ENCODE measurements at places on chromosomes 1 and 21.

DNA sequence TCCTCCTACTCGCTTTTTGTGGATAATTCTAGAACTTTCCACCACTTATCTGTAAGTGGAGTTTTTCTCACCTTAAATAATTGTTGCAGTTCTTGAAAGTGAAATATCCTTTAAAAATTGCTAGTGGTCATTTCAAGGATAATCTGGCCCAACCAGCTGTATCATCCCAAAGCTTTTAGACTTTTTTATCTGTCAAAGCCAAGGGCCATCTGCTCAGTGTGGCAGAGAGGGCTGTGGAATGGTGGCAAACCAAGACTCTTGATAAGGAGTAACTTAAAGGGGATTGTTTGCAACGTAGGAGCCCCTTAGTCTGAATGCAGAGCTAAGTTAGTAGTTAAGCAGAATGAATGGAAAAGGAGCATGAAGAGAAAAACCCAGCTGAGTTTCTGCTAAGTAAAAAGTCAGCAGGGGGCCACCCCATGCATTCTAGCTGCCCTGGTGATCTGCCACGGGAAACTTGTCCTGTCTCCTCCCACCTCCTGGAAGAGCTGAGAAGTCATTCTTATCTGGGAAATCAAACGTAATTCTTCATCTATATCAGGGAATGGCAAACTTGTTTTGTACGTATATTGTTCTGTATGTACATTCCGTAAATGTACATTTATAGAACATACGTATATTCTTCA is 169.3 kb downstream of the PRDM2 start:
- no peak for DNase-seq

- DNase-seq = no peak
These were observed 4.5 kb upstream of the NFASC start for GRCh38 chr1:204866051-204866596.

- no peak for DNase-seq
These were observed 12.0 kb downstream of the PGLYRP4 start for GRCh38 chr1:153336650-153337049.

- no peak for DNase-seq
These were observed 33.7 kb downstream of the IER5 start for GRCh38 chr1:181122222-181122621.

DNA sequence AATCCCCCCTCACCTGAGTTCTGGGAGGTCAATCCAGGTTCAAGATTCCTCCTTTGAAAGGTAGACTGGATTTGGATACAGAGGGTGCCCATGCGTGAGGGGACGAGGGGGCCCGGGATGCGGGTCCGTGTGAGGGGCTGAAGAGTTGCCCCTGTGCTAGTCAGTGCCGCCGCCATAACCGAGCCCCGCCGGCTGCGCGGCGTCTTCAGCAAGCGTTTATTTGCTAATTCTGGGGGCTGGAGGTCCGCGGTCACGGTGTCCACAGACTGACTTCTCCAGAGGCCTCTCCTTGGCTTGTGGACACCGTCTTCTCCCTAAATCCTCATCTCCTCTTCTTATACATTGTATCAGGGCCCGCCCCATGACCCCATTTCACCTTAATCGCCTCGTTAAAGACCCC is 20.9 kb upstream of the SAMD11 start:
- no peak for DNase-seq

DNA sequence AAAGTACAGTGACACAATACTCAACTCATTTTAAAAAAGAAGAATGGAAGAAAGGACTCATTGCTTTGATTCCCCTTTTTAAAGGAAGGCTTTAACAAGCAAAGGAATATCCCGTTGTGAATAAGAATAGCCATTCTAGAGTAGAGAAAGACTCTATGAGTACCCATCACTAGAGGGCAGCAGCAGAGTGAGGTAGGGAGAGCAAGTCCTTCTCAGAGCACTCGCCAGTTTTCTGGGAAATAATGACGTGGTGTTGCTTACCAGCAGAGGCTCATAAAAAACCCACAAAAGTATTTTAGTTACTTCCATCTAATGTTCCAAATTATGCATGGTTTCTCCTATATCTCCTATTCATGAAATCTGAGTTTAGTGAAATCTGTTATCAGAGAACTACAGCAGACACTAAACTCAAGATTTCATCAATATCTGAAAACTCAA is 74.6 kb downstream of the USP24 start:
- DNase-seq = peak; percentile 83

GRCh38 chr1:114588196-114588689 is 6.8 kb upstream of the BCAS2 start:
- DNase-seq = no peak

DNA sequence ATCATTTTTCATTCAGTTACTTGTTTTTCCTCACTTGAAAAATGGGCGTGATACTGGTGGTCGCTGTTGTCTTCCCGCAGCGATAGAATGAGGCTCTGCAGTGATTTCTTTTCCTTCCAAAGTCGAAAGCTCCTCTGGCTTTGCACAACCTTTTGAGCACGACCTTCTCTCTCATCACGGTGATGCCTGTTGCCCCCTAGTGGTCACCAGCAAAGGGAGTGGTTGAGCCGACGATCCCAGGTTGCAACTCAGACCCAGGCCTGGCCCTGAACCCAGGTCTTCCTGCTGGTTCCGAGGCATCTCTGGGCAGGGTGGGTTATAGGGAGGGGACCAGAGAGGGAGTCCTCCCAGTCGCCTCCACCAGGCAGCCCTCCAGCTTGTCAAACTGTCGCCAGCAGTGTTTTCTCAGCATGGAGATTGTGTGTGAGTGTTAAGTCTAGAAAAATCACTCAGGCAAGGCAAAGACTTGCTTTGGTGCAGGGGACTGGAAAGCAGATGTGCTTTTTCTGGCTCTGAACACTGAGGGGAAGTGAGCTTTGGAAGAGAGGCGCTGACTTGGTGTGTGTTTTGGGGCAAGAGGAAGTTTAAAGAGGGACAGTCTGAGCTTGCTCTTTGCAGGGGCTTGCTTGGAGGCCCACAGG is 285.3 kb downstream of the CAMTA1 start:
- peak; percentile 50 for DNase-seq

- DNase-seq = no peak
These were observed 119.4 kb downstream of the PRDM16 start for GRCh38 chr1:3188150-3188971.

DNA sequence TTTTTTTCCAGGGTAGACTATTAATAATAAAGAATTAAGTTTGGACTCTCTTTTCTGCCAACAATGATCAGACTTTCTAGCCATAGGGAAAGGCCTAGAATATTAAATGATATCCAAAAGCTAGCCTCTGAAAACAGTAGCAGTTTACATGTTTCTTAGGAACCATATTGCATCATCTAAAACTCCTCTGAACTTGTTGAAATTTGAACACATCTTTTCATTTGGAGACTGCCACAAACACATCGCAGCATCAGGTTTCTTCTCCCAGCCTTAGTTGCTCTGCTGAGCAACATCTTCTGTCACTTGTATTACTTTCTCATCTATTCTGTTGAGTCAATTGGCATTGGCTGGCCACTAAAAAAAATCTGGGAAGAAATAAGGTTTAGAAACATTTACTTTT is 63.2 kb upstream of the GNG4 start:
- DNase-seq = no peak

GRCh38 chr1:18415448-18416027 is 65.2 kb upstream of the KLHDC7A start:
- DNase-seq = no peak

GRCh38 chr1:119735217-119735616 is 23.5 kb downstream of the PHGDH start:
- DNase-seq = no peak

GRCh38 chr1:183593356-183593755 is 3.1 kb upstream of the NCF2 start:
- DNase-seq = no peak

DNA sequence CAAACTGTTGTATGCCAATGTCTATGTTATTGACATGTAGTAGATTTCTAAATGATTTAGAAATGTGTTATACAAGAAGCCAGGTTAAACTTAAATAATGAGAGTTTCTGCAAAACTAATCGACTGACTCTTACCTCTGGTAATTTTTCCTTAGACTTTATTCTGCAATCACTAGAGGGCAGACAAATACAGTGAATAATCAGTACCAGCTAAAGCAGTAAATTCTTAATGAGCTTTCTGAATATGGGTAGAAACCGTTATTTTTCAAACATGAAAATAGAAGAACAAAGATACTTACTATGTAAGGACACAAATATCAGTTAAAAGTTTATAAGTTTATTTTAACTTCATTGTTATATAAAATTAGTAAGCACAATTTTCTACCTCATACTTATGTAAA is 97.9 kb upstream of the RGS1 start:
- no peak for DNase-seq

GRCh38 chr1:15426492-15427279 is 11.6 kb upstream of the CTRC start:
- no peak for DNase-seq

GRCh38 chr1:195664628-195665027 is 943.6 kb downstream of the KCNT2 start:
- no peak for DNase-seq

DNA sequence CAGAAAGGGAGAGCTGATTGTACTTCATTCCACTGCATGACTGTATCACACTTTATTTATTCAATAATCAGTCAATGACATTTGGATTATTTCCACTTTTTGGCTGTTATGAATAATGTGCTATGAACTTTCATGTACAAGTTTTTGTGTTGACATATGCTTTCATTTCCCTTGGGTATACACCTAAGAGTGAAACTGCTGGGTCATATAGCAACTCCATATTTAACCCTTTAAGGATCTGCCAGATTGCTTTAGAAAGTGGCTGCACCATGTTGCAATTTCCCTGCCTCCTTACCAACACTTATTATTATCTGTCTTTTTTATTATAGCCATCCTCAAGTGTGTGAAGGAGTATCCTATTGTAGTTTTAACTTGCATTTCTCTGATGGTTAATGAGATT is 108.8 kb upstream of the KCNK1 start:
- no peak for DNase-seq

DNA sequence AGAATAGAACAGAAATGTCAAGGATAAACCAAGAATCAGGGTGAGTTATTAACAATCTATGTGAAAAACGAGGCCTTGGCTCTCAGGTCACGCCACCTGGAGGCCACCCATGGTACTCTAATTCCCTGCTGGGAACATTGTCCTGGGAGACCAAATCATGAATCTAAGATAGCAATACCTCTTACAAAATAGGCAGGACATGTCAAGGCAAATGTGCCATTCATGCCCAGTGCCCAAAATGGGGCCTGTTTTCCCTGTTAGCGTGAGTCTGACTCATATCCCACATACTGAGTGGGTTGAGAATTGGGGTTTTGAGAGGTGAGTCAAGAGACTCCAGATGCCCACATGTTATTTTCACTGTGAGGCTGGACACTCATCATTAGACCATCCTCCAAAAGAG is 380.8 kb downstream of the HHIPL2 start:
- no peak for DNase-seq

DNA sequence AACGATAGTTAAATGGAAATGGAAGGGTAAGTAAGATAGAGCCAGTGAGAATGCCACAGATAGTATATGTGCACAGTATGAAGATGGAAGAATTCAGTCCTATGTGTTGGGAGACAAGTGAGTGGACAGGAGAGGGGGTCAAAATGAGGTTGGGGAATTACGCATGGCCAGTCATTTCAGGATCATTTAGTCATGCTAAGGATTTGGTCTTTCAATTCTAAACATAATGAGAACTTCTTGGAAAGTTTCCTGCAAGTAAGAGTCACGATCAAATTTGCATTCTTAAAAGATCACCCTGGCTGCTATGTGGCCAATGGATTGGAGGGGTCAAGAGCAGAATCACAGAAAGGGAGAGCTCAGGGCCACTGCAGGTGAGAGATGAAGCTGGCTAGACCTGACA is 64.0 kb upstream of the KCNK2 start:
- DNase-seq = no peak

DNA sequence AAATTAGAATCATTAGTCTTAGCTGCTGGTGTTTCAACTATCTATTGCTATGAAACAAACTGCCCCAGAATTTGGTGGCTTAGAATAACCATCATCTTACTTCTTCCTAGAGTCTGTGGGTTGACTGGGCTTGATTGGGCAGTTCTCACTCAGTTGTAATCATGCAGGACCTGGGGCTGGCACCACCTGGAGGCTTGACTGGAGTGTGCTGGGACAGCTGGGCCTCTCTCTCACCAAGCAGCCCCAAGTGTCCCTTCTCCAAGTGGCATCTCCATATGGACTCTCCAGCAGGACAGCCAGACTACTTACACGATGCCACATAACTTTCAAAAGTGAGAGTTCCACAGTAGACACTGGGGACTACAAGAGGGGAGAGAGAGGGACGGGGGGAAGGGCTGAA is 140.3 kb upstream of the ATP1B1 start:
- DNase-seq = no peak

GRCh38 chr1:5720936-5721335 is 271.3 kb downstream of the NPHP4 start:
- no peak for DNase-seq

DNA sequence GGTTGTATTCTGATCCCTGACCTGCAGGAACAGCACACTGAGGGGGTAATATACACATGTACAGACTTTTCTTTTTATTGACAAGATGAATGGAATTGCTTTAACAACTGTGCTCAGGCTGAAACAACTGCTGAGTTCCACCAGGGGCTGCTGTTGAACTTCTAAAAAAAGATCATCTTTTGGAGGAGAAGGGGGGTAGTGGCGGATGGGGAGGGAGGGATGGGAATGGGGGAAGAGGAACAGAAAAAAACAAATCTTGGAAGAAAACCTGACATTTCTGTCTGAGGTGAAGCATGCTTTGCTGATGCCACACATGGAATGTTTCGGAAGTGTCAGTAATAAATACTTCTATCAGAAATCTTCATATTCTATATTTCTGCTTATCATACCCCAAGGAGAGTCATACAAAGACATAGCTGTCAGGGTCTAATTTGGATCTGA is 75.0 kb downstream of the RWDD3 start:
- DNase-seq = peak; percentile 64

GRCh38 chr1:185694081-185694480 is 40.1 kb upstream of the HMCN1 start:
- no peak for DNase-seq

- DNase-seq = no peak
These were observed 171.1 kb downstream of the DAB1 start for GRCh38 chr1:57252597-57253294.

DNA sequence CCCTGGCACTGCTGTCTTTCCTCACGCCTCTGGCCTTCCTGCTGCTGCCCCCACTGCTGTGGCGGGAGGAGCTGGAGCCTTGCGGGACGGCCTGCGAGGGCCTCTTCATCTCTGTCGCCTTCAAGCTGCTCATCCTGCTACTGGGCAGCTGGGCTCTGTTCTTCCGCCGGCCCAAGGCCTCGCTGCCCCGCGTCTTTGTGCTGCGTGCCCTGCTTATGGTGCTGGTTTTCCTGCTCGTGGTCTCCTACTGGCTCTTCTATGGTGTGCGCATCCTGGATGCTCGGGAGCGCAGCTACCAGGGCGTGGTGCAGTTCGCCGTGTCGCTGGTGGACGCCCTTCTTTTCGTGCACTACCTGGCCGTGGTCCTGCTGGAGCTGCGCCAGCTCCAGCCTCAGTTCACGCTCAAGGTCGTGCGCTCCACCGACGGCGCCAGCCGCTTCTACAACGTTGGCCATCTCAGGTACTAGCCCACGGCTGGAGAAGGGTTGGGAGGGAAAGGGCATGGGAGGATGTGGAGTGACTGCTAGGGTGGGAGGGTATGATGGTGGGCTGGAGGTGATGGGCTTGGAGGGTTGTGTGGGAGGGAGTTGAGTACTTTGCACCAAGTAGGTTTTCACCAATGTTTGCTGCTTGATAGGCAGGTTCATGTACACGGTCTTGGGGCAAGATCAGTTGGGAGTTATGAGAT is 18.9 kb downstream of the VANGL2 start:
- DNase-seq = no peak

Data from muscle of back (tissue), 13 donors.